Fibroblast of lung (primary cell): ENCODE measurements at places on chromosomes 11 and 22. TPM values are rescaled to one million over a fixed set of nuclear protein-coding genes. Genes with fewer than 3 reads are reported as not detected.

- DNase-seq, result no peak
Observed at GRCh38 chr11:33520112-33520511, 180.5 kb downstream of the C11orf91 start.

DNA sequence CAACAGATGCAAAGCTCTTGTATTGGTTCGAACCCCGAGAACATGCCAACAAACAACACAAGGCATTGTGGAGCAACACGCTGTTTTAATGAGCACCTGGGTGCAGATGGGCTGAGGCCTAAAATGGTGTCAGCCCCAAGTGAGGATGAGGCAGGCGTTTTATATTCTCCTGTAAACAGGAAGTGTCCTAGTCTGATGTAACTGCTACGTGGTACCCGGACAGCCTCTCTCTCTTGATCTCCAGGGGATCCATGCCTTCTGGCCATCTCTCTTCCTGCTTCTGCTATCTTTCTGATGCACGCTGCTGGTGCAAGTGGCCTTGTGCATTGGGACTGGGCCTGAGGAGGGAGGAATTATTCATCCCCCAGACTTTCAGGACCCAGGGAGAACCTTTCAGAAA, 19.4 kb upstream of the VSTM5 start:
- no peak for DNase-seq

DNA sequence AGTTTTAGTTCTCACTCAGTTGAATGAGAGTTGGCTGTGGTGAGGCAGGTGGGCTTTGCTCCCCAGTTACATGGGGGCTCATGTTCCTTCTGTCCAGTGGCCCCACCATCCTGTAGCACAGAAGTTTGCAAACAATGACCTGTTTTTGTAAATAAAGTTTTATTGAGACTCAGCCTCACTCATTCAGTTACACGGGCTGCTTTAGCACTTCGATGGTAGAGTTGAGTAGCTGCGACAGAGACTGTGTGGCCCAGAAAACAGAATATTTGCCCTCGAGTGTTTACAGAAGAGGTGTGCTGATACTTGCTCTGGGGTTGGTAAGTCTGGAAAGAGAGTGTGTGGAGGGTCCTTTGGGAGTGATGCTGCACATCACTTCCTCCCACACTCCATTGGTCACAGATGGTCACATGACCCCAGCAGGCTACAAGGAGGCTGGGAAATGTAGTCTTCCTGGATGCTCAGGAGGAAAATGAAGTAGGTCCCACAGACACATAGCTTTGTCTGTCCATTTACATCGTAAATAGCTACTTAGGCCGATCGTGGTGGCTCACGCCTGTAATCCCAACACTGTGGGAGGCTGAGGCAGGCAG, 34.6 kb downstream of the IFT27 start:
- no peak for DNase-seq

GRCh38 chr22:23079814-23080521, 9.6 kb downstream of the GNAZ start:
- no peak for DNase-seq

DNA sequence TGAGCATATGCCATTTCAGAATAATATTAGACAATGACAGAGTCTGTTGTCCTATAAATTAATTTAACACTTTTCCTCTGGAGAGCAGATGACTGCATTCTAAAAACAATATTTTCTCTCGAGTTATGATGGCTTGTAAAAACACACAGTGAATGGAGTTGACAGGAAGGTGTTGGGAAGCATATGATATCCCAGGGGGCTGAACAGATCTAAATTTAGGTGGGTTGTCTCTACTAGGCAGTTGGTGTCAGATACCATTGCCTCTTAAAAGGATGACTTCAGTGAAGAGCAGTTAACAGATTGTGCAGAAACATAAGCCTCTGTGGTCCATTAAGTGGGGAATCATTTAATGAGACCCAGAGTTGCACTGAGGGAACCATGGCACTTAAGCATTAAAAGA, 30.7 kb downstream of the SVIP start:
- DNase-seq, result no peak

DNA sequence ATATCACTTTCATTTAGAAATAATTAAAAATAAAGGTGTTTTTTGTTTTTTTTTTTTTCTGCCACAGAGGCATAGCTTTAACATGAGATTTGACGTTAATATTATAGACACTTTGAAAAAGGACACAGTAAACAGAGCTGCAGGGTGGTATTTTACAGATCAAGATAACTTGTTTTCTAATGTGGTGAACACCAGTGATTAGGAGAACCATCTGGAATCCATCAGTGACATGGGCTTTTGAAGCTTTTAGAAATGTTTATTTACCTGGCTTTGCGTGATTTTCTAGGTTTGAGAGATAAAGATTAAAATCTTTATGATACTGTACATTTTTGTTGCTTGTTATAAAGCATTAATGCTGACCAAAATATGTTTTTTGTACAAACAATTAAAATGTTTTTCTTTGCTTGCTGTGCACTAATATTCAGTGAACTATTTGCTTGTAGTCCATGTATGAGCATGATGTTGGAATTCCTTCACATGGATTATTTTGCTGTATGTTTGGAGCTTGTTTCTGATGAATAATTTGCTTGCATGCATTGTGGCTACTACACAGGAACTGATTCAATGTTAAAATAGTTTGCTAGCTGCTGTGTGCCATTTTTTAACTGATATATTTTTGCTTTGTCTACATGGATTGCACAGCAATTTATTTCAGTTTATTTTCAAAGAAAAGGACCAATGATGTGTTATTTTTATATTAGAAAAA, 352.1 kb upstream of the NARS2 start:
- DNase-seq, result peak; percentile 29

GRCh38 chr11:92886243-92886905, 83.1 kb upstream of the MTNR1B start:
- peak; percentile 41 for DNase-seq

GRCh38 chr11:70057080-70057479, 21.0 kb upstream of the ANO1 start:
- DNase-seq, result no peak

- DNase-seq, result peak; percentile 66
Observed at GRCh38 chr11:34380696-34381095, 22.9 kb upstream of the ABTB2 start.

- DNase-seq, result peak; percentile 75
Observed at GRCh38 chr11:104338186-104338585, 174.2 kb upstream of the PDGFD start.

DNA sequence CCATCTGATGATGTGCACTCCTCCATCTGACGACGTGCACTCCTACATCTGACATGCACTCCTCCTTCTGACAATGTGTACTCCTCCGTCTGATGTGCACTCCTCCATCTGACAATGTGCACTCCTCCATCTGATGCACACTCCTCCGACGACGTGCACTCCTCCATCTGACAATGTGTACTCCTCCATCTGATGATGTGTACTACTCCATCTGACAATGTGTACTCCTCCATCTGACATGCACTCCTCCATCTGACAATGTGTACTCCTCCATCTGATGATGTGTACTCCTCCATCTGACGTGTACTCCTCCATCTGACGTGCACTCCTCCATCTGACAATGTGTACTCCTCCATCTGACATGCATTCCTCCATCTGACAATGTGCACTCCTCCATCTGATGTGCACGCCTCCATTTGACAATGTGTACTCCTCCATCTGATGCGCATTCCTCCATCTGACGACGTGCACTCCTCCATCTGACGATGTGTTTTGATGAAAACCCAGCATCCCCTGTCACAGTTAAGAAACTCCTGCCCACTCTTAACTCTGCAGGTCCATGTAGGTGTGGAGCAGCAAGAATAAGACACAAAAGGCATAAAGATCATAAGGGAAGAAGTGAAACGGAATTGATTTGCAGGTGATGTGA, 9.7 kb upstream of the IL17REL start:
- DNase-seq, result no peak

GRCh38 chr11:13030857-13031256, 21.7 kb downstream of the RASSF10 start:
- DNase-seq, result no peak

DNA sequence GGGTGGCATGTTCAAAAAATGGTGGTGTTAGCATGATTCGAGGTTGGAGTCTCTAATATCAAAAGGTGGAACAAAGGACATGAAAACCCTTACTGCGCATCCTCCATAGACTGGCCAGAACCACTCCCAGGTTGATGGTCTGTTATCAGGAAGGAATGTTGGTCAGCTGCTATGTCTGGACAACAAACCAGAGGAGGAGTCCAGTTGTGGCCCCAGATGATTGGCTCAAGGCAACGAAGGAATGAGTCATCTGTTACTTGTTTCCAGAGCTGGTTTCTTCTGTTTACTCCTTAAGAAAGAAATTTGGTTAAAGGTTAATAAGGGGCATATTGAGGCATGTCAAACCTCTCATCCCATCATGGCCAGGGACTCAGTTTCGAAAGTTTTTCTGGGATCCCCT, 56.8 kb upstream of the GRIA4 start:
- DNase-seq, result peak; percentile 21

DNA sequence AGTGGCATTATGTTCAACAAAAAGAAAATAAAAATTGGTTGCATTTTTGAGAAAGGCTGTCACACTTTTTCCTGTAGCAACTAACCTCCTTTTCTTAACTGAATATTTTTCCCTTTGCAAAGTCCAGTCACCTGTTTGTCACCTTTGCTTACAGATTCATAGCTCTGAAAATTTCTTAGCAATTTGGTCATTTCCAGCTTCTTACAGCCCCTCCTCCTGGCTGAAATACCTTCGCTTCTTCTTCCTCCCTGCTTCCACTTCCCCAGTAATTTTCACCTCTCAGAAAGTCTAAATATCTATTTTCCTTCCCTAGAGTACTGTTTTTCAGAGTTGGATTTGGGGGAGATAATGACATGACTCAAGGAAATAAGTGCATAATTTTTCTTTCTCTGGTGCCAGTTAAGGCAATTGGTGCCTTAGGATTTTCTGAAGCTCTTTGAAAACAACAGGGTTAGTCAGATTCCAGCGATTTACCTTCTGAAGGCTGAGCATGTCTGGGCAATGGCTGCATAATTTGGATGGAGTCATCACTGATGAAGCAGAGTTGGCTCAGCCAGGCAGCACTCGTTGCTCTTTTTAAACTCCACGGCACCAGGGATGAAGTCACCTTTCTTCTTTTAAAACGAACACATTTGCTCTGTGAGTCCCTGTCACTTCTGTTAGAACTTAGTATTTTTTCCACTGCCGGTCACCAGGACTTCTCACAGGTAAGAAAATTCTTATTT, 62.1 kb upstream of the AMOTL1 start:
- DNase-seq, result no peak

DNA sequence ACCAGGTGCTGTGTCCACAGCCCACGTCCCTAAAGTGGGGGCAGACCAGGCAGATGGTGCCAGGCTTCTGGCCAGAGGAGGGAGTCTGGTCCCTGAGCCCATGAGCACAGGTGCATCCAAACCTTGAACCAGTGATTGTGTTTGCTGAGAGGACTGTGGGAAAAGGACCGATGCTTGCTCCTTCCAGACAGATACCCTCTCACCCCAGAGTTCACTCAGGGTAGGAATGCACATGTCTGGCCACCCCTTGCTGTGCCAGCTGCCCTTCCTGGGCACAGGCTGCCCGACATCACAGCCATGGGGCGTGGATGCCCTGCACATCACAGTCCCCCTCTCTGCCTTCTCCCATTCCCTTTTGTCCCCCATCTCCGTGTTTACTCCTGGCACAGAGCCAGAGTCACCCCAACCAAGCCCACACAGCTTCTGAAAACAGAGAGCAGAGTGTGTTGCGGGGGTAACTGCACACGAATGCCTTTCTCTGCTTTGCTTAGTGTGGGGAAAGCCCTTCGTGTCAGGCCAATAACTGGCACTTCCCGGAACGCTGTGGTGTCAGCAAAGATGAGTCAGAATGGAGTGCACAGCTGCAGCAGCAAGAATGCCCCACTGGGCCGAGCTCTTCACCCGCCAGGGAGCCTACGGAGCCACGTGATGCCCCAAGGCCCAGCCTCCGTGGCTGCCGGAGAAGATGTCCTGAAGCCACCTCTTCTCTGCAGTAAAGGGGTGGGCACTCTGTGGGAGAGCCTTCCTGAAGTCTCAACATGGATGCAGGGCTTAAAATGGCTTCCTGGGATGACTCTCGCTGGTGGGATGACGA, 7.6 kb downstream of the CARS1 start:
- DNase-seq, result peak; percentile 97

DNA sequence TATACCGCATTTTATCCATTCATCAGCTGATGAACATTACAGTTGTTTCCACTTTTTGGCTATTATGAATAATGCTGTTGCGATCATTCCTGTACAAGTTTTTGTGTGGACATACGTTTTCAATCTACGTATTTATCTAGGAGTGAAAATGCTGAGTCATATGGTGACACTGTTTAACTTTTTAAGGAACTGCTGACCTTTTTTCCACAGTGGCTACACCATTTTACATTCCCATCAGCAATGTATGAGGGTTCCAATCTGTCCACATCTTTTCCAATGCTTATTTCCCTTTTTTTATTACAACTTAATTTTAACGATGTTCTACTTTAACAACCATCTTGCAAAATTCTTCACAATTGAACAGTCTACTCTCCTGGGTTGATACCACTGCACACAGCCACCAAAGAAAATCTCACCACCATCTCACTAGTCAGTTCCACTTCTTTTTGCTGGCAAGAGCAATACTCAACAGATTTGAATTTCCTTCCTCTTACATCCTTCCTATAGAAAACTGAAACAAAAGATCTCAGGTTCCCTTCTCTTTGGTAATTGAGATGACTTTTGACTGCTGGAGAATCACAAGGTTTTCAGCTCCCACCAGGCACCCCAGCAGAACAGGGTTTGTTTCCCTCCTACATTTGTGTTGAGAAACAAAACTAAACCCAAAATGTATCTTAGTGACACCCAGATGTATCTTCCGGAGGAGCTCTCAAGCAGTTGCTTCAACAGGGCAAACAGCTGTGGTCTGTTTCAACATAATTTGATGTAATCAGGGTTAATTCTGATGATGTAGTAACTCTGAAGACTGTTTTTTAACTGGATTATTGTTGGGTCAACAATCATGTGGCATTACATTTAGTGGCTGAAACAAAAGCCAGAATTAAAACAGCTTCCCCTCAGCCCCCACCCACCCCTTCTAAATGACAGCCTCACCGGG, 7.0 kb upstream of the GAB2 start:
- peak; percentile 40 for DNase-seq

DNA sequence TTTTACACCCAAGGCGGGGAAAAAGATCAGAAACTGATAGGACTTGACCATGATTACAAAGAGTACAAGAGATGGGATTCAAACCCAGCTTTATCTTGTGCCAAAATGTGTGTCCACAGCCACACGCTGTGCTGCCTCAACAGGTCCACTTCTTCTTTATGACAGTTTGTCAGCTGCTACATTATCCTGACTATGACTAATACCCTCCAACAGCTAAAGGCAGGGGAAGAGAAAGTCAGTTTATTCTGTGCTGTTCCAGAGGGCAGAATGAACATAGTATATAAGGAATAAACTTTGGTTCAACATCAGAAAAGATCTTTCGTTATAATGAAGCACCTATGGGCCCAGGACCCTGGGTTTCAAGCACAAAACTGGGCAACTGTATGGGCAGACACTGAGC, 668.2 kb upstream of the TENM4 start:
- peak; percentile 26 for DNase-seq

GRCh38 chr11:116833491-116833815, 3.7 kb downstream of the APOC3 start:
- DNase-seq, result no peak

GRCh38 chr11:61684870-61685616, 4.9 kb downstream of the DAGLA start:
- DNase-seq, result no peak

GRCh38 chr11:104028476-104029263, 7.8 kb upstream of the DDI1 start:
- DNase-seq, result peak; percentile 29

GRCh38 chr11:77156396-77157195, 28.6 kb downstream of the MYO7A start:
- DNase-seq, result no peak

B3GAT1 gene
- total RNA-seq, result under 0.01 TPM in 2 replicates

BTBD18 gene
- total RNA-seq, result not detected in 2 replicates
